Activated CD8-positive, alpha-beta T cell treated with anti-CD3 and anti-CD28 coated beads, Interleukin-2, amount 10 ng/mL, durations not matched to agents 7 days and 5 days (primary cell): ENCODE measurements at places on chromosomes 3 and 15.

DNA sequence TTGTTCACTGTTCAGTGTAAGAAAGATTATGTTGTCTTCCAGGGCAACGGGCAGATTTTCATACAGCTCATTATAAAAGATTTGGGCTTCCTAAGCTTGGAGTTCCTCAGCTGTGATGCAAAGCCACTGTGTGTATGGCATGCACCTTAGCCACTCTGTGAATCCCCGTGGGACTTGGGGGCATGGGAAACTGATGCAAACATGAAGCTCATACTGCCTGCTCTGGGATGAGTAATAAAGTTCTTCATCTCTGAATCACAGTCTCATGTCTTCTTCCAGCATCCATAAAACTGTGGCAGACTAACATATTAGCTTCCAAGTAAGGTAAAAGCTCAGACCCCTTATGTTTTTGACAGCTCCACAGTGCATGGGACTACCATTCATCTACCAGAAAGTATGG, 154.3 kb upstream of the RORA start:
- no peak for DNase-seq

GRCh38 chr15:92806763-92807162, 93.4 kb upstream of the CHD2 start:
- DNase-seq = no peak

DNA sequence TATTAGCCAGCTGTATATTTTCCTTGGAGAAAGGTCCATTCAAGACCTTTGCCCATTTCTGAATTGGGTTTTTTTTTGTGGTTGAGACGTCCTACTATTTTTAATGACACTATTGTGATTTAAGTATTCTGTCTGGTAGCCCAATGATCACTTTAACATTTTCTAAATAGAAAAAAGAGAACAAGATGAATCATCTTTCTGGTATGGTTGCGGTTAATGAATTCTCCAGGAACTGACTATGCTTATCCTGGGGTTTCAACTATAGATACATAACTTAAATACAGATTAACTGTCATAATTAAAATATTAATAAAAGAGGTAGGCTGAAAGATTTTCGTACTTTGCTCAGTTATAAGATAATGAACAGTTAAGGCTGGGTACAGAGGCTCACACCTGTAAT, 51.9 kb downstream of the PBRM1 start:
- no peak for DNase-seq

- peak; percentile 31 for DNase-seq
These were observed 1.4 kb downstream of the VHL start for GRCh38 chr3:10142707-10143560.

GRCh38 chr3:34742151-34742550, 897.2 kb upstream of the ARPP21 start:
- DNase-seq = no peak

DNA sequence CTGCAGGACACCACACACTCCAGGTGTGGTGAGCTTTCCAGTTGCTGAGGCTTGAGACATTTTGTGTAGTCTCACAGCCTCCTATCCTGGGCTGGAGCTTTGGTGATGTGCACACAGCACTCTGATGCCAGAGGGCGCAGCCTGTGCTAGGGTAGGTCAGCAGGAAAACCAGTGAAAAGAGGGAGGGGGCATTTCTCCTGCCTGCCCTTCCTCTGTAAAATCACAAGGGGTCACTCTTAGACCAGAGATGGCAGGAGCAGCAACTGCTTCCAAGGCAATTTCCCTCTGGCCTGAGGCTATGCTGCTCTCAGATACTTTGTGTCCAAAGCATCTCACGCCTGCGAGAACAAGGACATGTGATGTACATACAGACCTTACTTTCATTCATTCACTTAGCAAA, 16.5 kb upstream of the MUSTN1 start:
- peak; percentile 32 for DNase-seq

DNA sequence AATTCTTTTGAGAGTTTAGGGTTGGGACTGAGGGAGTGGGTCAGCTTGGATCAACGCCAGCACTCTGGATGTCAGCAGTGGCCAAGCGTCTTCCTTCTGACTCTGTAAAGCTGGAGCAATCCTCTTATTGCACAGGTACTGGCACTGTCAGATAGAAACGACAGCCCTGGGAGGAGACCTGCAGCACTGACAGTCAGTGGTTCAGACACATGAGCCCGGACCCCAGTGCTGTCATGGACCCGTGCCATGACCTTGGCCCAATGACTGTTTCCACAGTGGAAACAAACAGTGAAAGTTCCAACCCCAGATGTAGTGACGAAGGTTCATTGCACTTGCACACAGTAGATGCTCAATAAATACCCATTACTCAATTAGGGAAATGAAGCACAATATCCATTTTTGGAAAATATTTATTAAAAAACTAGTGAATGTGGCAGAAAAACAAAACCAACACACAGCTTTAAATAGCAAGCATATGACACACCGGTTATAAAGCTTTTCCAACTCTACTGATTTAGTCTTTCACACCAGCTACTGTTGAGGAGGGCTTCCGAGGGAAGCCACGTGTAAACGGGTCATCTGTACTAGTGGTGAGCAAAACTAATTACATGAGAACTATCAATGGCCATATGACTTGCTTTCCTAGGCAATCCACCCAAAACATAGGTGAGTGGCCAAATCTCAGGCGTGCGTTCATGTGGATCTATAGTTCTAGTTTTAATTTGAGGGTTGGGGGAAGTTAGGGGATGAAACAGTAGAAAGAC, 22.1 kb downstream of the SIAH2 start:
- no peak for DNase-seq

GRCh38 chr3:185825639-185826481, 1.0 kb upstream of the IGF2BP2 start:
- DNase-seq = peak; percentile 60

DNA sequence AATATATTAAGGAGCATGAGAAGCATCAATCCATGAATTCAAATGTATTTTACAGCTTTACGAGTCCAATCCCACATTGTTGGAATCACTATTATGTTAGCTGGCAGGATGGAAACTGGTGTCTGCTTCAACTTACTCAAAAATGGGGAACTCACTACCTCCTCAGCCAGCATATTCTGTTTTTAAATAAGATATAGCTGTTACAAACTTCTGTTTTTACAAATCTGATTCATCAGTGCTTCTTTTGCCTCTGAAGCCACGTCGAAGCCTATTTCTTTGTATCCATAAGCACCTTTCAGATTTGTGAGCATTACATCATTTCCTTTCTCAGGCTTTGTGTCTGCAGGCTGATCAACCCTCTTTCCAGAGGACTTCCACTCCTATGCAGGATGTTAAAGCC, 105.9 kb downstream of the TPRG1 start:
- no peak for DNase-seq

- DNase-seq = no peak
These were observed 618.8 kb upstream of the CCDC54 start for GRCh38 chr3:106758459-106758858.

DNA sequence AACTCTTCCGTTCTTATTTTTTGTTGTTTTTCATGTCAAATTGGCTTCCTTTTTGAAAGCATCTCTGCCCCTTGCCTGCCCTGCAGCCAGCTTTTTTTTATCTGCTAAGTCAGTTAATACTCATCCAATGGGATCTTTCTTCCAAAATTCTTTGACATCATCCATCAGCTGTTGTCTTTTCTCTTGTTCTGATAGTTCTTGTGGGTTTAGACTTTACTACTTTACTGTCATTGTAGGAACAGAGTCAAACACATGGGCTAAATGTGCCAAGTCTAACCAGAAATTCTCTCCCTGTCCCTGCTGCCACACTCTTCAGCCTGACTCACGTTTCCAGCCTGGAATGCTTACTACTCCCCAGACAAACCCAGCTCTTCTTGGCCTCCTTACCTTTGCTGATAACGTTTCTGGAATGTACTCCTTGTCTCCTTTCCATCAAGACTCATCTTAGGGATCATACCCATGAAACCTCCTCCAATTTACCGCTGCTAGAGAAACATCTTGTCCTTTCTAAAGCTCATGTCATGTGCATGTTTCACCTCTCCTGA, 10.7 kb upstream of the VPS8 start:
- no peak for DNase-seq

DNA sequence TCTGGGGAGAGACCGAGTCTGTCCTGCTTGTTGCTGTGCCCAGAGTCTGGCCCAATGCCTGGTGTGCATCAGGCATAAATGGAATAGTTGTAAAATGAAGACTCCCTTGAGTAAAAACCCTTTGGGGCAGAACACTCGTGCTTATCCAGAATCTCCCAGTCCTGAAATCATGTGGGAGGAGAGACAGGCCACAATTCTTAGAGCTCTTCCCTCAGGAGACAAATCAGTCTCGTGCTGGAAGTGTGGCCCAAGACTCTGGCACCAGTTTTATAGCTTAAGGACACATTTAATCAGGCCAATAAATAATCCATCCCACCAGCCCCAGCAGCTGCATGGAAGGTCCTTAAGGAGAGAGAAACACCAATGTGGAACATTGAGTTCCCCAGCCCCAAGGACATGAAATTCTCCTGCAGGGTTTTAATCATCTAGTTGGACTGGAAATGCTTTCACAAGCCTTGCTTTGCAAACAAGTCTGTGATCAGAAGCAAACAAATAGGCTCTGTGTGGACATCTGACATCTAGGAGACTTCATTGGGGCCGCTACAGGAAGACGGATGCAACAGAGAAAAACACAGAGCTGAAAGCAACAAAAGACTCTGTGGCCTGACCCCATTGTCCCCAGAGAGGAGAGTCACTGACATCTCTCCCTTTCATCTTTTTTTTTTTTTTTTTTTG, 70.4 kb downstream of the LSM3 start:
- no peak for DNase-seq

- DNase-seq = no peak
These were observed 124.3 kb downstream of the SNRK start for GRCh38 chr3:43410592-43410991.

DNA sequence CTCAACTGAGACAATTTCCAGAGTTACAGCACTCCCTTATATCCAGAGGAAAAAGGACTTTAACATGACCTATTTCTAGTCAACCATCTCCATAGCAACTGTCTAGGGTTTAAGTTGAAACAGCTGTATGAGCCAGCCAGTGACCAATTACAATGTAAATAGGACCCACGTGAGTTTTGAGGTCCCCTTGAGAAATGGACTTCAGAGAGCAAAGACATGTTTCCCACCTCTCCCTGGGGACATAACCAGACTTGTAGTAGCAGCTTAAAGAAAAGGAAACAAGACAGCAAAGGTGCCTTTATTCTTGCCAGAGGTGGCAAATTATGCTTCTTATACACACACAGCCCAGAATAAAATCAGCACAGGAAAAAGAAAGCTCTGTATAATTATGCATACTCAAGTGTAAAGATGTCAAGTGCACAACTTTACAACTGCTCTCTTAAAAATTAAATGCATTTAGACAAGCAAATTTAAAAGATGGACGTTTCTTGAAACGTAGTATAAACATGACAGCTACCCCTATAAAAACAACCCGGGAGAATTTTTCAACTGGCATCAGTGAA, 40.2 kb downstream of the SUMF1 start:
- no peak for DNase-seq

GRCh38 chr15:60536951-60537350, 58.0 kb upstream of the ICE2 start:
- DNase-seq = no peak

- DNase-seq = no peak
These were observed 54.3 kb downstream of the RAB7A start for GRCh38 chr3:128780101-128780837.

- no peak for DNase-seq
These were observed 425.0 kb downstream of the GBE1 start for GRCh38 chr3:81336470-81336869.

DNA sequence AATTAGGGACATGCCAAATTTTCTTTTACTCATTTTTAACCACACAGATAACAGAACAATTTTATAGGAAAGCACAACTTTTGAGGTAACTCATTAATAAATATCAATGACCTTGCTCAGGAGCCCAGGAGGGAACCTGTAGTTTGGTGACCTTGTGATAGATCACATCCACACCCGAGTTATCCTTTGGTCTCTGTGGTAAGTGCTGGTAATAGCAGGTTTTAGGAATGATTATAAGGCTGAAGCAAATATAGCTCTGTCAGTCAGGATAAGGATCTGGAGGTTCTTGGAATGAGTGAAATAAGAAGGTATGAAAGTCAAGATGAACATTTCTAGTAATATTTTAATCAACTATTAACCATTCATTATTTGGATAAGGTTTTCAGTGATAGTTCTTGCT, 46.5 kb downstream of the EPHA6 start:
- no peak for DNase-seq
